ENCODE measurements at places on chromosomes 3 and 15.

- DNase-seq, result no peak
These were observed 75.3 kb downstream of the TGFBR2 start for GRCh38 chr3:30681649-30682211.

DNA sequence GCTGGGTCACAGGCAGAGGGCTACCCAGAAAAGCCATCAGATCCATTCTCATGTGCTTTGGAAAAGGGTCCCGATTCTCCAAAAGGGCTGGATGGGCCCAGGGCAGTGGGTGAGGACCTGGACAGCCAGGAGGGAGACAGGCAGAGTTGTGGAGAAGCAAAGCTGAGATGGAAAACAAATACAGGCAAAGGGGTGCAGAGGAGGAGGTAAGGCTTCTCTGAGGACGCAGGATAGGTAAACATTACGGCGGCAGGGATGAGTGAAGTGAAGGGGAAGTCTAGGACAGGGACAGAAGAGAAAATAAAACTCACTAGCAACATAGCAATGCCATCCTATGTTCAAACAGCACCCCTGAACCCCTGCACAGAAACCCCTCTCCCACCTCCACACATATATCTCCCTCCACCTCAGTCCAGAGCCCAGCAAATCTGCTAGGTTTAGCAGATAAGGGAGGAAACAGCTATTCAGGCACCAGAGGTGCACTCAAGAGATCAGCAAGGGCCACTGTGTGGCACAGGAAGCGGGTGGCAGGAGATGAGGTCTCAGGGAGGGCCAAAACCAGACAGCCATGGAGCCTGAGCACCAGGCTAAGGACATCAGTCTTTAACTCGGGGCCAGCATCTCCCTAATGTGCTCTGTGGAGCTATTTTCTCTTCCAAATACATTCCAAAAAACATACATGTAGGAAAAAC lies 51.3 kb downstream of the HOMER2 start:
- DNase-seq, result no peak

- no peak for DNase-seq
These were observed 10.7 kb downstream of the CGNL1 start for GRCh38 chr15:57386976-57387375.

DNA sequence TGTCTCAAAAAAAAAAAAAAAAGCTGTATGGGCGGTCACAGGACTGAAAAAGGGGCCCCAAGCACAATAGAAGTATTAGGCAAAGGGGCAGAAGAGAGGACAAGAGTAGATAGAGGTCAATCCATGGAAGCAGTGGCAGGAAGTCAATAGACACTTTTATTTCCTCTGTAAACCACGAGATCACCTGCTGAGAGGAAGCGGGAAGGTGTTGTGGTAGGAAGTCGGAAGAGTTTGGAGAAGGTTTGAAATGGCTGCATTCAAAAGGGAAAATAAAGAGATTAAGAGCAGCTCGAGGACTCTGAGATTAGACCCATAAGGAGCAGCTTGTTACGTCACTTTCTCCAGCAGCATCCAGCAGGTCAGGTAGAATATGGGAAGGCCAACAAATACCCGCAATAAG lies 14.2 kb upstream of the ZNF148 start:
- no peak for DNase-seq

DNA sequence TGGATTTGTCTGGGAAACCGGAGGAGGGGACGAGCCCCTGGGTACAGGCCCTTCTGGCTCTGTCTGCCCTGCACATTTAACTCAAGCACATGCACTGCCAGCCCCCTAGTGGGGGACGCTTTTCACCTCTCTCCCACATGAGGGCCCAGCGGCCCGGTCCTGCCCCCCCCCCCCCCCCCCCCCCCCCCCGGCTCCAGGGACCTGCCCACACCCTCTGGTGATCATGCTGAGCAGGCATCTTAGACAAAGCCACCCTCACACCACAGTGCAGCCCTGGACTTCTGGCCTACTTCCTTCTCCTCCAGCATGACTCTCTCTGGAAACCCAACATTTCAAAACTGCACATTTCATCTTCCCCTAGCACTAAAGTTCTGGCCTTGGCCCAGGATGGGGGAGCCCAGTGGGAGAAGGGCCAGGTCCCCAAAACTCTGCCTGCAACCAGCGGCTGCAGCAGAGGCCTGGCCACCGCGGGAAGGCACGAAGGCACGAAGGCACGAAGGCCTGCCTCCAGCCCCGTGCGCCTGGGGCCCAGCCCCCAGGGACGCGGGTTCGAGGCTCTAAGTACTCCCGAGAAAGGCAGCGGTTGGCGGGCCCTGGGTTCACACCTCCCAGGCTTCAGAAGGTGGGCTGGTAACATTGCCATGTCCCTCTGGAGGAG lies 14.1 kb downstream of the KLF15 start:
- no peak for DNase-seq

GRCh38 chr3:58888087-58888486 lies 161.7 kb downstream of the CFAP20DC start:
- DNase-seq, result no peak

GRCh38 chr3:113079218-113079961 lies 88.6 kb downstream of the GTPBP8 start:
- no peak for DNase-seq

DNA sequence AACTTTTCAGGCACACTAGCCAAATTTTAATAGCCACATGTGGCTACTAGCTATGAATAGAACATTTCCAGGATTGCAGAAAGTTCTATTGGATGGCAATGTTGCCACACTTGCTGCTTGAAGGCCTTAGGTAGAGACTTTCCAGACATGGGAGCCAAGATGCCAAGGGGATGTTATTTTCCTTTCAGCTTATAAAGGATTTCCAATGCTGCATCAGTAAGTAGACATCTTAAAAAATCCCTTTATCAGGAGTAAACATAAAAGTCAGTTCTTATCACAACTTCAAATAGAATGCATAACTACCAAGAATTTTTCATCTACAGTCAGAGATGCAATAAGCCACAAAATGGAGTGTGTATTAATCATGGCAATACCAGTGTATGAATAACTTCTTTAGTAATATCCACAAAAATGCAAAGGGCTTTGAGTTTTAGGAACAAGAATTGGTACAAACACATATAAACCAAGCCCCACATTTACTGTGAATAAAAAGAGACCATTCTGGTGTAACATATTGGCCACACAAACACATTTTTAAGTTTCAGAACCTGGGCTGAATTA lies 457.1 kb upstream of the ADAMTS9 start:
- no peak for DNase-seq

GRCh38 chr3:42013691-42014457 lies 52.0 kb upstream of the ULK4 start:
- DNase-seq, result peak; percentile 14

DNA sequence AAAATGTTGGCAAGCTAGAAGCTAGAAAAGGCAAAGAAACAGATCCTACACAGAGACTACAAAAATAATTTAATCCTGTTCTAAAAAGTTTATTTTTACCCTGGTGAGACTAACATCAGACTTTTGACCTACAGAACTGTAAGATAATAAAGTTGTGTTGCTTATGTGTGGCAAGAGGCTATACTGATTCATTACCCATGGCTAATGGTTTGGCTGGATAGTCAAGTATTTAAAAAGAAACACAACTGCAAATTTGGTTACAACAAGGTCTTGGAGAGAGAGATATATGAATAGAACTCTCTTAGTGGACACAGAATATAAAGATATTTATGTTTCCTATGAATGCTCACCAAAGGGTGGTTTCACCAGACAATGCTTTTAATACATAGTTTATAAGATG lies 364.2 kb upstream of the PLSCR5 start:
- no peak for DNase-seq

GRCh38 chr15:62847900-62848489 lies 194.6 kb upstream of the TPM1 start:
- DNase-seq, result peak; percentile 24

GRCh38 chr3:64651741-64652241 lies 36.0 kb downstream of the ADAMTS9 start:
- DNase-seq, result no peak

DNA sequence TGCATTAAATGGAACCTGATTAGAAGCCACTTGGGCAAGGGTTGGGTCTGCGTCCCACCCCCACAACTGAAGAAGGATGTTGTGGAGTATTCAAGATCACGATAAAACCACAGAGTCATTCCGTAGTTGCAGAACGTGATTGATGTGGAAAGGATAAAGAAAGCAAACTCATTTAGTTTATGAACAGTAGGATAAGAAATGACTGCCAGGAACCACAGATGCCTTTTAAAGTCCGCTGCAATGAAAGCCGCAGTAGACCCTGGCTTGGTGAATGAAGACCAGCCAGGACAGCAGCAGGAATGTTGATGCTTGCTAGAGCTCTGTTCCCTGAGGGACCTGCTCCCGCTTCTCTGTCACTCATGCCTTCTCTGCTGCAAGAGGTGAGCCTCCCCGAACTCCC lies 111.5 kb downstream of the GABRG3 start:
- no peak for DNase-seq

GRCh38 chr3:23238578-23238977 lies 35.5 kb downstream of the UBE2E2 start:
- no peak for DNase-seq

- DNase-seq, result no peak
These were observed 42.8 kb downstream of the DPH3 start for GRCh38 chr3:16221990-16222389.
